ENCODE measurements at places on chromosomes 11 and 22.
A peak's percentile ranks its signal among the peaks of the same experiment; 100 is the strongest.

DNA sequence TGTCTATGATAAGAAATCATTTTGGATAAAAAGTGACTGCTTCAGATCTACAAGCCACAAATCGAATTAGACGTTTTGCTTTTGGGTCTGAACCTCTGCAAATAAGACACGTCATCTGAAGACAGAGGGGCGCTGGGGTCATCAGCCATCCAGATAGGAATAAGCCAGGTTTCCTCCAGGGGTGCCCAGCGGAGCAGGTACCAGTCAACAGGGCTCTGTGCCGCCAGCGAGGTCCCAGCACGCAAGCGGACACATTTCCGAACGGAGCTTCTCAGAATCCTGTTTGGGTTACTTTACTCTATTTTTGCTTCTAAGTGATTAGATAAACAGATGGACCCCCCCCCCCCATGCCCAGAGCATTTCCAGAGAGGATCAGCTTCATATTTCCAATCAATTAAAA lies 873.8 kb downstream of the BRD1 start:
- peak; percentile 22 for DNase-seq

DNA sequence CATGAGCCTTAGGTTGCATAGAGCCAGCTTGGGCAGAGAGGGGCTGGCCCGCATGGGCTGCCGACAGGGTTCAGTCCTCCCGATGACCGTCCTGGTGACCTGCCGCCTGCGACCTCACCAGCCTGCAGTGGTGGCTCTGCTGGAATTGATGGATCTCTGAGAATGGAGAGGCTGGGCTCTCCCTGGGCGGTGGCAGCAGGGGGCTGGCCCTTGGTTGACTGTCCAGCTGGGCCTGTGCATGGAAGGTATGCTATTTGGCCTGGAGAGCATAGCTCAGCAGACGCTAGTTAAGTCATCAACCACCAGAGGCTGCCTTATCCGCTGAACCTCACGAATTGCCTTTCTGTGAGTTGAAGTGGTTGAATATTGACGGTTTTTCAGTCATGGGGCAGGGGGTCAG lies 19.7 kb downstream of the GRAMD4 start:
- DNase-seq: no peak

- peak; percentile 42 for DNase-seq
These were observed 19.7 kb downstream of the RAB30 start for GRCh38 chr11:83051760-83052671.

- DNase-seq: no peak
These were observed 62.2 kb upstream of the FADD start for GRCh38 chr11:70140711-70141485.

- no peak for DNase-seq
These were observed 14.1 kb downstream of the SWAP70 start for GRCh38 chr11:9677951-9678350.

DNA sequence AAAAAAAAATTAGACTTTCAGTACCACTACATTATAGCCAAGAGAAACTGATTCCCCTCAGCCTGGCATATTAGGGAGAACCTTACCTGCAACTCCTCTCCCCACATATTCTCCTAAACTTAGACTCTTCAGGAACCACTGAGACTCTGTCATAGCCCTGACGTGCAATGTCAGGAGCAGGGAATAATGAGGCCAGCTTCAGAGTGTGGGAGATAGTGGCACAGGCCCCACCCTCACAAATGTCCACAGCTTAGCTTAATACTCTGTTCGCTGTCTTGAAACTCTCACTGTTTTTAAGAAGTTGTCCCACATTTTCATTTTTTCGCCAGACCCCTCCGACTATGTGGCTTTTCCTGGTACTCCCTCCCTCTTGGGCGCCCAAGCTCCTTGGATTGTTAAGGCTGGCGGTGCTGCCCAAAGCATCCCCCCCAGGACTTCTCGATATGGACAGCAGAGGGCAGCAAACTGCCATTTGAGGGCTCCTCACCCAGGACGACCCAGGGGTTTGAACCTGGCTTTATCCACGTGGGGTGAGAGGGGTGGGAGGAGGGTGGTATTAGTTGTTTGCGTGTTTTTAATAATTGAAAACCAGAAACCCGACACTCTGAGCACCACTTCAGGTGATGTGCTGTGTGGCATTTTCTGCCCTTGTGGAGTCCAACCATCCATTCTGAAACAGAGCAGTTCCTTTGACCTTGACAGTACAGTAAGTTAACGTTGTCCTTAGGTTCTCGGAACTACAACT lies 45.2 kb upstream of the RASSF10 start:
- DNase-seq: peak; percentile 78

- no peak for DNase-seq
These were observed 50.0 kb downstream of the TTC28 start for GRCh38 chr22:28629420-28630176.

DNA sequence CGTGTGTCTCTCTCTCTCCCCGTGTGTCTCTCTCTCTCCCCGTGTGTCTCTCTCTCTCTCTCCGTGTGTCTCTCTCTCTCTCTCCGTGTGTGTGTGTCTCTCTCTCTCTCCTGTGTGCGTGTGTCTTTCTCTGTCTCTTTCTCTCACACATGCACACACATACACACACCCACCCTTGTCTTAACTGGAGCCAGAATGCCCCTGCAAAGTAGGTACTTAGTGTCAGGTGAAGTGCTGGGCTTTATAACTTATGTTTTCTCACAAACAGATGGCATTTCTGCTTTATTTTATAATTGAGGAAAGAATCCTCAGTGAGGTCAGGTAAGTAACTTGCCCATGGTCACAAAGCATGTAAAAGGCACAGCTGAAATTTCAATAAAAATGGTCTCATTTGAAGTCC lies 106.0 kb downstream of the CSNK2A3 start:
- DNase-seq: no peak

GRCh38 chr22:24200619-24201212 lies 19.4 kb downstream of the SUSD2 start:
- DNase-seq: peak; percentile 76

- DNase-seq: no peak
These were observed 5.7 kb downstream of the PIK3IP1 start for GRCh38 chr22:31286360-31287255.

DNA sequence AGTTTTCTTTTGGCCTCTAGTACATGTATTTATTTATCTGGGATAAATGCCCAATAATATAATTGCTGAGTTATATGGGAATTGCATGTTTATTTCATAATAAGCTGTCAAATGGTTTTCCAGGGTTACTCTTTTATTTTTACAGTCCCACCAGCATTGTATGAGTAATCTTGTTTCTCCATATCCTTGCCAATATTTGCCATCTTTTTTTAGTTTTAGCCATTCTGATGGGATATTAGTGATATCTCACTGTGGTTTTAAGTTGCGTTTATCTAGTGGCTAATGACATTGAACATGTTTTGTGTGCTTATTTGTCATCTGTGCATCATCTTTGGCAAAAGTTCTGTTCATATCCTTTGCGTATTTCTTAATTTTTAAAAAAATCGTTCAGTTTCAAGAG lies 372.8 kb upstream of the CCDC179 start:
- DNase-seq: no peak

- no peak for DNase-seq
These were observed 14.1 kb downstream of the SYN3 start for GRCh38 chr22:33044112-33044511.

GRCh38 chr22:49170053-49170452 lies 657.6 kb downstream of the BRD1 start:
- no peak for DNase-seq

DNA sequence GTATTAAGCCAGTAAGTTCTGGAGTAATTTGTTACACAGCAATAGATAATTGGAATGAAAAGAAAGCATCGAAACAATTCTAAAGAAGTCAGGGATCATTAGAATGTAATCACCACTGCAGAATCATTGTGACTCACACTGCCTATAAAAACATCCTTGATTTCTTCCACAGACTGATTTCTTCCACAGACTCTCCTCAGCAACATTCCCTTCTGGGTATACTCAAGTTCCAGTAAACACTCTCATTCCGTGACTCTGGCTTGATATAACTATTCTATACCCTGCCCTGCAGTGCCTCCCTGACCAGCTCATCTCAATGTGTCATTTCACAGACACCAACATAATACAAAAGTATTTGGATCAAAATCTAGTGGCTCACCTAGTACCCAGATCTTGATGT lies 120.5 kb downstream of the BBOX1 start:
- DNase-seq: no peak

- no peak for DNase-seq
These were observed 23.4 kb upstream of the NECTIN1 start for GRCh38 chr11:119752345-119752871.

- no peak for DNase-seq
These were observed 40.9 kb upstream of the MYEOV start for GRCh38 chr11:69253028-69253427.

GRCh38 chr11:2700415-2701211 lies 819 bp upstream of the KCNQ1OT1 start:
- DNase-seq: peak; percentile 88
